ENCODE measurements at places on chromosomes 4 and X.

DNA sequence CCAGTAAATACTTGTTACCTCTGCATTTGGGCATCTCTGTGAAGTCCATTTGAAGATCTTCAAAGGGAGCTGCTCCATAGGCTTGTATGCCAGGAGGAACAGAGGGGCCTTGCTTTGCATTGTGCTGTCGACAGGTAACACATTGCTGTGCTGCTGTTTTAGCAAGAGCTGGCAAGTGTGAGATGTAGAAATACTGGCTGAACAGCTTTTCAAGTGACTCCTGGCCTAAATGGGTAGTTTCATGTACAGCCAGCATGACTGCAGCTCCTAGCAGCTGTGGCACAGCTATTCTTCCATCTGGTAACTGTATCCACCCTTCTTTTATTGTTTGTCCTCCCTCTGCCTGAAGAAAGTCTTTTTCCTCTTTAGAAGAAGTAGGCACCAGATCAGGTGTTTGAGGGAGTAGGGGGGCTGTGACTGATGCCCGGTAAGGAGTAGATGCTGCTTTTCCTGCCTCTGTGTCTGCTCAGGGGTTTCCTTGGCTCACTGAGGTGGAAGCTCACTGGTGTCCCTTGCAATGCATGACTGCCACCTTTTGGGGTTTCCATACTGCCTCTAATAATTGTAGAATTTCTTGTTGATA lies 965.3 kb downstream of the CCSER1 start:
- DNase-seq = no peak

DNA sequence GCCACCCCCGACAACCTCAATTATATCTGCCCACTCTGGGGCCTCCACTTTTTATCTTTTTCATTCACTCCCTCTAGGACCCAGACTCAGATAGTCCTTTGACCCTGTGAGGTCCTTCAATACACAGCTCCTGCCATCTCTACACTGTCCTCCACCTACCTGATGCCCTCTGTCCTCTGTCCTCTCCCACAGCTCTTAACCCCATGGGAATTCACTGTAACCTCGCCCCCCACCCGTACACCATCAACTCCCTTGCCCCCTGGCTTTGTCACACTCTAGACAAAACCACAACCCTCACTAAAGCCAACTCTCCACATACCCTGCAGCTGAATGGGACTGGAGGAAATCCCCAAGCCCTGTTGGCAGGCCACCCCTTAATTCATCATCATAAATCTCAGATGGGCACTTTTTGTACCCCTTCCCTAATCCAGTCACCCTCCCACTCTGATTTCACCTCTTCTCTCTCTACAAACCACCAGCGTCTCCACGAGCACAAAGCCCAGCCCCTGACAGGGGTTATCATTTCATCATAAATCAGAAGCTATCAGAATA lies 52.3 kb upstream of the ENPP6 start:
- DNase-seq = no peak

- DNase-seq = no peak
Measured at GRCh38 chrX:3052860-3053259, 11.6 kb downstream of the ARSF start.

- DNase-seq = peak; percentile 57
Measured at GRCh38 chrX:153766098-153766817, 2.2 kb downstream of the PLXNB3 start.

DNA sequence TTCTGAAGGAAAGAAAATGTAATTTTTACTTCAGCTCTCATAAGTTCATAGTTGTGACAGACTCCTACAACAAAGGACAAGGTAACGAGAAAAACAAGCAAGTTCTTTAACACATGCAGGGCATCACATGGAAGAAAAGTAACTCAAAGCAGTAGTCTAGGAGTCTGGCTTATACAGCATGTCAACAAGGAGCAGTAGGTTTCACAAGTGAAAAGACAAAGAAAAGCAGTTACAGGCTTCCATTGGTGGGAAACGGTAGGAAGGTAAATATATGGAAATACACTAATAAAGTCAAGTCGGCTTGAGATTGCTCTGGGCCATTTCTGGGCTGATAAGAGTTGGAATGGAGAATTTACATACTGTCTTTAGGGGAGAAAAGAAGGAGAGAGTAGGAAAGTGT lies 228.4 kb upstream of the ZFP42 start:
- no peak for DNase-seq

DNA sequence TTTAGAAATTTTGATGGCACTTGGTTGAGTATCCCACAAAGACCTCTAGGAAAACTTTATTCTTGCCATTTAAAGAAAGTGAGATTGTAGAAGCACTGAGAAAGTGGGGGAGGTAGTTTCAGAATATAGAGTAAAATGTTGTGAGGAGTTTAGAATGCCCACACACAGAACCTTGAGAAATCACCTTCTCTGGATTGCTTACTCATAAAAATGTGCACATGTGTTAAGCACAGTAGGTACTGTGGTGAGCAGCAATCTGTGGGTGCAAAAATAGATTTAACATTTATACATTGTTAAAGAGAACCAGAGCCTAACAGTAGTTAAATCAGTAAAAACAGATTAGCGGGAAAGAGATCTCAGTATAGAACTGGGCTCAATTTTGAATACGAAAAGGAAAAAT lies 201.2 kb upstream of the NWD2 start:
- DNase-seq = no peak

DNA sequence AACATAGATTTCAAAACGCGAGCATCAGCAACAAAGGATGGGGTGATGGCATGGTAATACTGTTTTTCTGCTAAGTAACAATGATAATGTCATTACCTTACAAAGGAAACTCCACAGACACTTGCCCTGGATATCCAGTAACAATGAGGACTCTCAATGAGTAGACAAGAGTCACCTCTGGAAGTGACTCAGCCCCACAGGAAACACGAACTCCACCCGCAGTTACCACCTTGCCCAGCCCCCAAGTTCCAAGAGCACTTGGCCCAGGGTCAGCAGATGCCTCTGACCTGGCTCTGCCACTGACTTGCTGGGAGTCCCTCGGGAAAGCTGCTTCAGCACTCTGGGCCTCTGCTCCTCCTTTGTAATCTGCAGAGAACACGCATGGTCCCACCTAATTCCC lies 110.3 kb upstream of the MAP3K15 start:
- no peak for DNase-seq

DNA sequence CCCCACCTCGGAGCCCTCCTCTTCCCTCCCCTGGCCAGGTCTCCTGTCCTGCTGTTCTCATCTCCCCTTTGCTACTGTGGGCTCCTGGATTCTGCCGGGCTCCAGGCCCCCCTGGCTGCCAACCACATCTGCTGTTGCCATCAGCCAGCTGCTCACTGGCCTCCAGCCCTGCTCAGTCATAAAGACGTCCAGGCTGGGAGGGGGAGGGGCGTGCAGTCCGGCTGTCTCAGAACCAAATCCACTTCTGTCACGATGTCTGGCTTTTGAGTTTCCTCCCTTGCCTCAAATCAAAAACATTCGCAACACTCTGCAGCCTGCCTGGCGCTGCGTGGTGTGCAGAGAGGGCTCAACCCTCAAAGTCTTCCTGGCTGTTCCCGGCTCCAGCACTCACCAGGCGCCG lies 7.1 kb downstream of the RASL11B start:
- peak; percentile 58 for DNase-seq

DNA sequence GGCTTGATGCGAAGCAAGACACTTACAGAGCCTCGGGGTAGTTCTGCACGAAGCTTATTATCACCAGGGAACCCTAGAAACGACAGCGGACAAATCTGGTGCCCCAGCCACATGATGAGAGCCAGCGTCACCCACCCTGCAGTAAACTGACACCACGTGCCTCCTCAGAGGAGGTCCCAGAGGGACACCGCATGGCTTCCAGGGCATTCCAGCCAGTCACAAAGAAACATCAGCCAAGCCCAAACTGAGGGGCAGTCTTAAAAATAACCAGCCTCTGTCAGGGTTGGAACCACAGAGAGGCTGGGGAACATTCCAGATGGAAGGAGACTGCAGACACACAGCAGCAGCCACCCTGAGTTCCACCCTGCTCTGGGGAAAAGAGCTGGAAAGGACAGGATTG lies 36.6 kb upstream of the HGFAC start:
- DNase-seq = no peak

GRCh38 chrX:3230496-3230895 lies 116.0 kb downstream of the MXRA5 start:
- DNase-seq = no peak

DNA sequence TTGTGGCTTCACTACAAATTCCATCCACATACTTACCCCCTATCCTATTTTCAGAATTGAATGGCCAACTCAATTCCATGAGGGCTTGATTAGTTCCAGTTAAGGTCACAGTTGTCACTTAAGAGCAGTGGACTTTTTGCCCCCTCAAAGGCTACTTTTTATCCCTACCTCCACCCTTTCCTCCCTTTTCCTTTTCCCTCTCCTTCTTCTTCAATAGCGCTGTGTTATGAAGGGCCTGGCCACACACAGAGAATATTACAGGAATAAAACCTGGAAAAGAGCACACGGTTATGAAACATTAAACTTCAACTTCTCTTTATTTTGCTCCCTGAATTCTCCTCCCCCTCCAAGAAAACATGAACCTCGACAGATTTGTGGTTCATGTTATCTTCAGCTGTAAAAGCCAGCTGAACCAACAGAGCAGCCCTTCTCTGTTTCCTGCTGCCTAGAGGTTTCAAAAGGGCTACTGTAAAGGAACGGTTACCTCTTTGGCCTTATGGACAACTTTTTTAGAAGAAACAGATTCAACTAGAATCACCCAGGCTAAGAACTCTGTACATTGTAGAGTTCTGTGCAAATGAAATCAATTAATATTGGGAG lies 87.0 kb upstream of the RPL34 start:
- DNase-seq = no peak

DNA sequence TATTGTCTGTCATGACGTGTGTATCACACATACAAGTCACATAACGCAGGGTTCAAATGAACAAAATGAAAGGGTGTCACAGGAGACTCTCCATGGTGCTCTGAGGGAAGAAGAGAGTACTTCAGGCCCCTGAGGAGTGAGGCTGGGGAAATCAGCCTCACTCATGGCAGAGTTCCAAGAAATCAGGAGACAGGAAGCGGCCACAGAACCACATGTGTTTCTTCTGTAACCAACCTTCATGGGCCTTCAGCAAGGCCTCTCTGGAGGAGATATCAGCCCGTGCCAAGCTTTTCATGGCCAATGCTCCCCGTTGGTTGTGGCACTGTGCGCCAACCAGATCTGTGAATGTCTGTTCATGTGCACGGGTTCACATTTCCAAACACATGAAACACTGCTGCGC lies 76.0 kb downstream of the NAT8L start:
- no peak for DNase-seq

GRCh38 chr4:156773648-156774357 lies 197.8 kb downstream of the PDGFC start:
- no peak for DNase-seq

- DNase-seq = peak; percentile 27
Measured at GRCh38 chr4:126965877-126966276, 666.9 kb upstream of the INTU start.

- no peak for DNase-seq
Measured at GRCh38 chrX:108312957-108313356, 125.3 kb downstream of the COL4A6 start.

DNA sequence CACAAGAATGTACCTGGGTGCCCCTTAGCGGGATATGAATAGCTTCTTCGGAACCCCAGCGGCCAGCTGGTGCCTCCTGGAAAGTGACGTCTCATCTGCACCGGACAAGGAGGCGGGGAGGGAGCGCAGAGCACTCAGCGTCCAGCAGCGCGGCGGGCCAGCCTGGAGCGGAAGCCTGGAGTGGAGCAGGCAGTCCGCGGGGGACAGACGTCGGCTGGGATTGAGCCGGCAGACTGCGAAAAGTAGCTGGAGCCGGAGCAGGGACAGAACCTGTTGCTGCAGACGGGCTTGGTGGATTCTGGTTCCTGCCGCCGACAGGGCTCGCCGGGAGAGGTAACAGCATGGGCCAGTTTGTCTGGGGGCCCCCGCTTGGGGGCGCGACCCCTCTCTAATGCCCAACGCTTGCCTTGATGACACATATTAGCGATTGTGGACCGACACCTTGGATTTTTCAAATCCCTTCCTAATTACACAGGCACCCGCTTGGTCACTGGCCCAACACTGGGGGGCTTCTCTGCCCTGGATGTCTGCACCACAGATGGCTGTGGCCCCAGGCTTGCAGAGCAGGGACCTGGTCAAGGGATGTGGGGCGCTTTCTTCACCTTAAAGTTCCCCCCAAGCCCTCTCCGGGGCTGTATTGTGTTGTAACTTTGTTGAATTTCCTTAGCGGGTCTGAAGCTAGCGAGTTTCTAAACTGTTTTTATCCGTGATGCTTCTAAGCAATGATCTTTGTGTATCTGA lies at the start of gene NPFFR2:
NPFFR2 (plus strand) TSS at position 133 of the 741 bp plus-strand sequence. CDS start 96,592 bp downstream, outside the sequence.
- peak; percentile 81 for DNase-seq

- DNase-seq = no peak
Measured at GRCh38 chrX:18661273-18661672, 10.6 kb downstream of the RS1 start.

DNA sequence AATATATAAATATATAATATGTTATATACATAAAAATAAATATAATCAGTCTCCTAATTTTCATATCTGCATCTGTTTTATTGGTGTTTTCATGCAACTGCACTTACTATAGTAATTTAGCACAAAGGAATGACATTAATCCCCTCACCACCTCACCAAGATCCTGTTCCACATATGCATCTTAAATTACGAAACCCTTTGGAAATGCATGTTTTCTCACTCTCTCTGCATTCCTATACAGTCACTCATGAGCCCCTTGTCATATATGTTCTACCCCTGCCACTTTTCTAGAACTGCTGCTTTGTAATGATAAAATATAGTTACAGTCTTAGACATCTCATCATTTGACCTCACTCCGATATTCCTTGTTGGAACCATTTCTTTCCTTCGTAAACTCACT lies 728.7 kb upstream of the SLIT2 start:
- DNase-seq = no peak

GRCh38 chr4:180618396-180618795 lies 1624.8 kb upstream of the TENM3 start:
- DNase-seq = no peak

DNA sequence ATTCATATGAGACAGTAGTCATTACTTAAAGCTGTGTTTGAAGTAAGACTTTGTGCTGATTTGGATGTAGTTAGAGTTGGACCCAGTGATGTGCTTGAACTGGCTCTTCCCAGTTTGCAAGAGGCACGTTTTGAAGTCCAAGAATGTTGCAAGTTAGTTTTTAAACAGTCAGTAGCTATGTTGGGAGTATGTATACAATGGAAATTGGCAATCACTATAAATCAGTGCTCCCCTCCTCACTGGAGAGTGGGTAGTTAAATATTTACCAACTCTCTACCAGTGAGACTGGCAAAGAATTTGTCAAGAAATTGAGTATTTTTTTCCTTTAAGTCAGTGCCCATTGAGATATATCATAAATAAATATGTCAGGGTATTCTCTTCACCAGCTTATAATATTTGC lies 191.9 kb upstream of the SPRY1 start:
- DNase-seq = no peak

- DNase-seq = no peak
Measured at GRCh38 chrX:53072418-53073114, 9.6 kb upstream of the TSPYL2 start.

- DNase-seq = no peak
Measured at GRCh38 chrX:112808651-112809195, 31.9 kb downstream of the AMOT start.

- no peak for DNase-seq
Measured at GRCh38 chr4:63211776-63212479, 1197.3 kb downstream of the TECRL start.
